Stimulated activated CD4-positive, alpha-beta T cell treated with anti-CD3 and anti-CD28 coated beads, Interleukin-2, amount 100 ng/mL, for 24 hours (primary cell): ENCODE measurements at places on chromosomes 11 and 22.

GRCh38 chr11:107102692-107103477 is 84.6 kb upstream of the GUCY1A2 start:
- no peak for DNase-seq

GRCh38 chr11:127073621-127074020 is 73.1 kb upstream of the KIRREL3 start:
- no peak for DNase-seq

DNA sequence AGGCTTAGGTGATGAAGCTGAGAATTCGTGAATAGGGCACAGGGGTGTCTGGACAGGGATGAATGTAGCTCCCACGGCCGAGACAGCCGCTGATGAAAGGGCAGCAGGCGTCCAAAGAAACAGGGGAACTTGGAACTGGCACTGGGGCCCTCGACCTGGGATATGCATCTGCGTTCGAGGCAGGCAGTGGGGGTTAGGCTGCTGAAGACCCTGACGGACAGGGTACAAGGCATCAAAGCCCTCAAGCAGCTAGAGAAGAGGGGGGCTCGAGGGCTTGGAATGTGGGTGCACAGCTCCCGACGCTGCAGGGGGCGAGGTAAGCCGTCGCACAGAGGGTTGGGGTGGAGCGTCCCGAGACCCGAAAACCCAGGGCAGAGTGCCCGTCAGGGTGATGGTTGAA is 6.9 kb upstream of the SYT8 start:
- DNase-seq: no peak

- DNase-seq: no peak
Measured at GRCh38 chr11:77214557-77214956, 86.5 kb downstream of the MYO7A start.

DNA sequence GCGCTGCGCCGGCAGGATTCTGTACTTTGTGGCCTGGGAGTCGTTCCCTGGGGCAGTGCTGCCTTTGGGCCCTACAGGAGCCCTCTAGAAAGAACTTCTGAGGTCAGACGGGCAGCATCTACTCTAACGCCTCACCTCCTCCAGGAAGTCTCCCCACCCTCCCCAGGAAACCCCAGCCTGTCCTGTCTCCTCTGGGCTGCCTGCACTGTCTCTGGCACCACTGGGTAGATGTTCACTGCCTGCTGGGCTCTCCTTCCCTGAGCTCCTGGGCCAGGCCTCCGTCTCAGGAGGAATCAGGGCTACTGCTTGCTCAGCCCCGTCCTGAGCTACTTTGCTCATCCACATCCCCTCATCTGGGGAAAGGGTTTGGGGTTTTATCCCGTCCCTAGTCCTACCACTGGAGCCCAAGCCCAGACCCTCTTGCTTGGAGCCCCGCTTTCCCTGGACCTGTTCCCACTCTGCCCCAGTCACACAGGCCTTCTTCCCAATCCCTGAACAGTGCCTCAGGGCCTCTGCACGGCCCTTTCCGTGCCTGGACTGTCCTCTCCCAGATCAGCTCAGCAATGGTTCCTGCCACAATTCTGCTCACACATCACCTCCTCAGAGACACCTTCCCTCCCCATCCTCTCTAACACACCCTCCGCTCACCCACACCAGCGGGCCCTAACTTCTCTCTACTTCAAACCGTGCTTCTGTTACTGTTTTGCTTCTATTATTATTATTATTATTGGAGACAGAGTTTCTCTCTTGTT is 11.3 kb upstream of the TREH start:
- DNase-seq: no peak

- no peak for DNase-seq
Measured at GRCh38 chr22:17264321-17265052, 45.3 kb upstream of the ADA2 start.

DNA sequence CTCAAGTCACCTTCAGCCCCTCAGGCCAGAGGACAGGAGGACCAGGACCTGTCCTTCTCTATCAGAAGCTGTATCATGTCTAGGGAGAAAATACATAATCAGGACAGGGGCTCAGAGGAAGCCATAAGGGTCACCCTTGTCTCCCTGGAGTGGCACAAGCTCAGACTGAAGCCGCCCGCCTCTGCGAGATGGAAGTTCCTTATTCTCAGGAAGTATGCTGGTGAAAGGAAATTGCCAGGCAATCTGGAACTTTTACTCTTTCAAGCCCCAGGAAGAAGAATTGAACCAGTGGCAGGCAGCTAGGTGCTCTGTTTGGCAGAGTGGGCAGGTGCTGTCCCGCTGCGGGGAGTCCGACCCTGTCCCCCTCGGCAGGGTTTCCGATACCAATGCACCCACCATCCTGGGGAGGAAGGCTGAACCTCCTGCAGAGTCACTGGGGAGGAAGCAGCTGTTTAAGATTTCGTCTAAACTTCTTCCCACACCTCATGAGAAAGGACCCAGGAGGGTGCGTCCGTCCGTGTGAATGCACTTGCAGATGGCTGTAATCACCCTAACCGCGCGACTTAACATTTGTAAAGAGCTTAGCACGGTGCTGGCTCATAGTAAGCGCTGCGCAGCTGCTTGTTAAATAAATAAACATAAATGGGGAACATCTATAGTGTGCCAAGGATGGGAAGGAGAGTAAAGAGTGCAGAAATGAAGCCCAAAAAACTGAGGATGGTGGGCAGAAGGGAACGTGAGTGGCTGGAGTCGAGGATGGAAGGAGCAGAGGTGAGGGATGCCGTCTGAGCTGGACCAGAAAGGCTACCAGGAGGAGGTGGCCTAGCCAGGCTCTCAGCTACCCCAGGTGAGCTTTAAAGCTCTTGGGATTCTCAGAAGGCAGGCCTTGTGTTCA is 5.0 kb upstream of the ANO1 start:
- DNase-seq: no peak

- DNase-seq: no peak
Measured at GRCh38 chr11:77309401-77310085, 8.1 kb upstream of the GDPD4 start.

GRCh38 chr22:33923033-33923432 is 2.8 kb upstream of the LARGE1 start:
- DNase-seq: no peak

DNA sequence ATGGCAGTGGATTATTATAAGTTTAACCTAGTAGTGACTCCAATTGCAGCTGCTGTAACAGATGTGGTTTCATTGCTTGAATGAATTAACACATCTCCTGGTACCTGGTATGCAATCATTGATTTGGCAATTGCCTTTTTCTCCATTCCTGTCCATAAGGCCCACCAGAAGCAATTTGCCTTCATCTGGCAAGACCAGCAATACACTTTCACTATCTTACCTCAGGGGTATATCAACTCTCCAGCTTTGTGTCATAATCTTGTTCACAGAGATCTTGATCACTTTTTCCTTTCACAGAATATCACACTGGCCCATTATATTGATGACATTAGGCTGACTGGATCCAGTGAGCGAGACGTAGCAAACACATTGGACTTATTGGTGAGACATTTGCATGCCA is 128.7 kb upstream of the ZC3H12C start:
- no peak for DNase-seq

GRCh38 chr11:45374653-45375059 is 88.5 kb upstream of the SYT13 start:
- DNase-seq: no peak

DNA sequence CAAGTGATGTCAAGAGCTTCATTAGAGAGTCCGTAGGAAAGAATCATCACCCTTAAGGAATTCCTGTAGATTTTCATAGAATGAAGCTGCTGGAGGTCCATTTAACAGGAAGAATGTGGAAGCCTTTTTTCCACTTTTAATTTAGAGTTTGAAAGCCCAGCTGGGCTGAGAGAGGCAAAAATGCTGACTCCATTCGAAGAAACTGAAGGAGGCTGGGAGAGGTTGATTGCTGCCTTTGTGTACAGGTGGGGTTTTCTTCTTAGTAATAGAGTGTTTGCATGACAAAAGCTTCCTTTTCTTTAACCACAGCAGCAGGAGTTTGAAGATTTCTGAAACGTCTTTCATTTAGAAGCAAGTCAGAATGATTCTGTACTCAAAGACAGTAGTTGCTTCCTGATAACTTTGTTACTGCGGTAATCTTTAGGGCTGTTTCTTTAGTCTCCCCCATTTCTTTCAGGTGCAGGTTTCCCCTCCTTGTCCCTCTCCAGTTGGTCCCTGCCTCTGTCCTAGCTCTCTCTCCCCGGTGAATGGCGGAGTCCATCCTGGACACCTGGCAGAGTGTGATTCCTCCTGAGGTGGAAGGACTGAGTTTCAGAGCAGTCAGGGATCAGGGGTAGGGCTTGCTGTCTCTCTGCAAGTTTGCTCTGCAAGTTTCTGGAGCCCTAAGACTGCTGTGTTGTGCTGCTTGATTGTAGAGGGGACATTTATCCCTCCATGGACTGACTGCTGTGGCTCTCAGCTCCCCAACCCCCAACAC is 166.2 kb downstream of the LDLRAD3 start:
- no peak for DNase-seq

DNA sequence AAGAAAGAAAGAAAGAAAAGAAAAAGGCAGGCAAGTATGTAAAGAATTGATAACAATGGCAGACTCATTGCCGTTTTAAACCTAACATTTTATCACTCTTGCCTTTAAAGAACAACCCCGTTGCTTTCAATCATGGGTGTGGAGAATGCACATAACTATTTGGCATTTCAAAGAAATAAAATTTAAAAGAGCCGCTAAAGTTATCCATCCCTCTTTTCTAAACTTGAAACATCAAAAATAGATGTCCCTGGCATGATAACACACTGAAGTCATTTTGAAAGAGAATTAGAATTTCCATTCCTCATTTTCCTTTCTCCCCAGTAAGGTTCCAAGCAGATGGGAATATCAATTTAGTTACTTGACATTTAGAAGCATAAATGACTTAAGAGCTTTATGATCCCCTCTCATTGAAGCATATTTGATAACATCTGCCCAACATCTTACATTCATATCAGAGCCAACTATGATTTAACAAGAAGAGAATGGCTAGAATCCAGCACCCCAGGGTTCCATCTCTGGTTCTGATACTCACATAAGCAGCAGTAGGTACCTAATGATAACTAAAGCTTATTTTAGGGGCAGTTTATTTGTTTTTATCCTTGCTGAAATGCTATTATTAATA is 529.6 kb upstream of the LRRC4C start:
- DNase-seq: no peak

GRCh38 chr22:28344918-28345703 is 334.5 kb downstream of the TTC28 start:
- DNase-seq: no peak

DNA sequence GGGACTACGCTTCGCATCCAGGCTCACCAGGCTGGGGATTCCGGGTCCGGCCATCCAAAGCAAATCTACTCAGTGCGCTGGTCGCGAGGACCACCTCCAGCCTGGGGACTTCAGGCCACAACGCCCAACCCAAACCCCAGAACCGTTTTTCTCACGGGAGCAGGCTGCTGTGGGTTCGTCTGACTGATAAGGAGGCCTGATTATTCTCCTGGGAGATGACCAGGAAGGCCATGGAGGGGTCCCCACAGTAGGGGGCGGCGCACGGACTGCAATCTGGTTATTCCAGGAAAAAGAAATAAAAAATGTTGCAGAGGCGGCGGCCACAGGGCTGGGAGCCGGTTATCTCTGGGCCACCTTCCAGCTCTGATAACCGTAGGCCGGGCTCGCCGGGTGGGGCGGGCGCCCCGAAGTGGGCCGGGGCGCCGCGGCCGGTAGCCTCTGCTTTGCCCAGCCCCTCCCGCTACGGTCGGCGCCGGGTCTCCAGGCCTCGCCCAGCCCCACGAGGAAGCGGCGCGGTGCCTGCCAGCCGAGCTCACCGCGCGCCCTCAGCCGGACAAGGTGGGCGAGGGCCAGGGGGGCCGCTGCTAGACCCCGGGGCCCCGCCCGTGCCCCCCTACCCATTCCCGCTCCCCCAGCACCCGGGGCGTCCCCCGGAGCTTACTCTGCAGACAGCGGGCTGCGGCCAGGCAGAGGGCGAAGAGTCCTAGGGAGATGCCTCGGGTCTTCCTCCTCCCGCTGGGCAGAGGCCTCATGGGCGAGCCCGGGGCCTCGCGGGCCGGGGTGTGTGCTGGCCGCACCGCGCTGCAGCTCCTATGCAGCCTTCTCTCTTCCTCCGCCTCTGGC is 446 bp downstream of the VSTM5 start:
- peak; percentile 2 for DNase-seq

DNA sequence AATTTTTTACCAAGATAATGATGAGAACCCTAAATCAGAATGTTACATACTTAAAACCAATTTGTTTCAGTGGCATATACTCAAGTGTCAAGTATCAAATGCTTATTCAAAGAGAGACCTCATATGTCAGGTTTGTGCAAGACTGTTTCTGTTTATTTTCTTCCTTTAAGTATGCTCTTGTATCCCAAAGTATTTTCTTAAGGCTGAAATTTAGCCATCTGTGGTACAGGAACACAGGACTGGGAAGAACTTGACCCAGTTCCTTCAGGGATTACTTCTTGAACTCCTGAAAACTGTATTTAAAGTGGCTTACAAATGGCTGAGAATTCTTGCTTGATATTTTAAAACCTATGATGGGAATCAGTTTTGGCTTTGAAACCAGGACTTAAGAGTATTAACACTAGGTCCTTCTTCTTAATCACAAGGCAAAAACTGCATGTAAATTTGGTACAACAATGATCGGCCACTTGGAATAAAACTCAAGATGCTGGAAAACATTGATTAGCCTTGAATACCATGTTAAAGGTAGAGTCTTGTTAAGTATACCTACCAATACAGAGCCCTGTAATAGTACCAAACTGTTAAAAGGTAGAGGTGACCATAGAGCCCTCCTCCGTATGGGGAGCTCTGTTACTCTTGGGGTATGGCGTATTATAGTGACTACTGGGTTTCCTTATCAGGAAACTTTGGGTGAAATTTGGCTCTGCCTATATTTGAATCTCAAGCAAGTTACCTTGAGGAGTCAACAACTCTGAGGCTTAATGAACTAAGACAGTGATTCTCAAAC is 95.9 kb downstream of the BLID start:
- DNase-seq: no peak

GRCh38 chr11:112778091-112778876 is 182.9 kb upstream of the NCAM1 start:
- DNase-seq: no peak

DNA sequence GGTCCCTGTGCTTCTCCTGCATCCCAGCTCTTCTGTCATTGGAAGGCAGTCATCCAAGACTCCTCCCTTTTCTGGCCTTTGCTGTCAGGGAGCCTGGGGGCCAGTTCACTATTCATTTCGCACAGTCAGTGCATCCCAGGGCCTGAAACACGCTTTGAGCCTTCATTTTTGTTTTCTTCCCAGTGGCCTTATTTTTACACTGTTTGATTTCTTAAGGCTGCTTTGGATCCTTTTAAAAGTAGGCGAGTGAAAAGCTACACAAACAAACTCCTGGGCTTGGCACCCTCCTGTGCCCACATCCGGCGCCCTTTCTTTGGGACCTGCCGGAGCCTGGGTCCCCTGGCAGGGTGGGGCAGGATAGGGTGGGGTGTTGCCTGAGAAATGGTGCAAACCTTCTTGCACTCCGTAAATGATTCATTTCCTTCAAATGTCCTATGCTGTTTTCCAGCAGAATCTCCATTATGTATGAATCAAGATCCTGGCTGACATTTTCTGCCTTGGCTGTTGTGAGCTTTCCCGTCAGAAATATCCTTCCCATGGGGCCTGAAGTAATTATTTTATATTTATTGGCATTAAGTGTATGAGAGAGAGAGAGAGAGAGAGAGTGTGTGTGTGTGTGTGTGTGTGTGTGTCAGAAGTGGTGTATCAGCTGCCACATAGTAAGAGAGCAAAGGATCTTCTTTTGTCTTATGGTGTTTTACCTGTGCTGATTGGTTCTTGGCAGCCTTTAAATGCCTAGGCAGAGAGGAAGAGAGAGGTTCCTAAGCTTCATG is 45.6 kb downstream of the BCR start:
- no peak for DNase-seq

GRCh38 chr11:97140885-97141494 is 751.2 kb downstream of the JRKL start:
- DNase-seq: no peak

- no peak for DNase-seq
Measured at GRCh38 chr22:20599117-20599516, 91.7 kb downstream of the MED15 start.
